ENCODE measurements at places on chromosomes 13 and 19.

GRCh38 chr13:67464154-67464553, 234.0 kb upstream of the PCDH9 start:
- DNase-seq = no peak

DNA sequence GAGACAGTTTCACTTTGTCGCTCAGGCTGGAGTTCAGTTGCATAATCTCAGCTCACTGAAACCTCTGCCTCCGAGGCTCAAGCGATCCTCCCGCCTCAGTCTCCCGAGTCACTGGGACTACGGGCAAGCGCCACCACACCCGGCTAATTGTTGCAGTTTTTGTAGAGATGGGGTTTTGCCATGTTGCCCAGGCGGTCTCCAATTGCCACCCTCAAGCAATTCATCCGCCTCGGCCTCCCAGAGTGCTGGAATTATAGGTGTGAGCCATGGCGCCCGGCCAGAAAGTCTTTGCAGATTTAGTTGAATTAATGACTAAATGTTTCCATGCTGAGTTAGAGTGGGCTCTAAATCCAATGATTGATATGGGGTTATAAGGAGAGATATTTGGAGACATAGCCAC, 4.5 kb upstream of the CADM4 start:
- no peak for DNase-seq

GRCh38 chr19:35031072-35031881, 1.0 kb downstream of the SCN1B start:
- peak; percentile 54 for DNase-seq

GRCh38 chr19:5424192-5424973, 30.8 kb upstream of the ZNRF4 start:
- DNase-seq = no peak

All from left ventricle myocardium inferior (tissue), 1 donor.